ENCODE measurements at places on chromosomes 3 and 15.

- no peak for DNase-seq
Measured at GRCh38 chr3:146839727-146840375, 234.7 kb upstream of the PLSCR5 start.

DNA sequence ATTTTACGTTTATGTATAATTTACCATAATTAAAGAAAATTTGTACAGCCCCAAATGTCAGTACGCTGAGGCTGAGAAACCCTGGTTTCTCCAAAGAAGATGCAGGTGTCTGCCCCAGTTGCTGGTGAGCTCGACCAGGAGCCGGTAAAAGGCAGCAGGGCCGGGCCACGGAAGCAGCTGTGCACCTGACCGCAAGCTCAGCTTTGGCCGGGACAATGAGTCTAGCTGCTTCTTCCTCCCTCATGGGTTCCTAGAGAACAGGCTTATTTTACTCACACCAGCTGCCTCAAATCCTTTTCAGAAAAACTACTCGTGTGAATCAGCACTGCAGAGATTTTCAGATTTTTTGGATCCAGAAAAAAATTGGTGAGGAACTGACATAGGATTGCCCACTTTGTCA is 18.0 kb upstream of the ZXDC start:
- DNase-seq: no peak

GRCh38 chr15:38028869-38029268 is 94.4 kb downstream of the TMCO5A start:
- no peak for DNase-seq

- no peak for DNase-seq
Measured at GRCh38 chr15:76312540-76313174, 1.4 kb upstream of the ETFA start.

DNA sequence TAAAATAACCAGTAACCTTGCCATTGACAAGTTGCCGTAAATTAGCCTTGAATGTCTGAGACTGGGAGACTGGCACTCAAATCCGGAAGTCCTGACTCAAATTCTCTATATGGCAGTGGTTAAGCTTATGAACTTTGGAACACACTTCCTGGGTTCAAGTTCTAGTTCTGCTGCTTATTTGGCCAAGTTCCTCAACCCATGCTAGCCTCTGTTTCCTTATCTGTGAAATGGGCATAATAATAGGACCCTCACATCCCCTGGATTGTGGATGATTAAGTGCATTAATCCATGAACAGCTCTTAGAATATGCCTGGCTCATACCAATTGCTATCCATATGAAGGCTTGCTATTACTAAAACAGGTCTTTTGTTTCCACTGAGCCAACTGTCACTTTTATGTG is 311.5 kb downstream of the EDEM1 start:
- no peak for DNase-seq

DNA sequence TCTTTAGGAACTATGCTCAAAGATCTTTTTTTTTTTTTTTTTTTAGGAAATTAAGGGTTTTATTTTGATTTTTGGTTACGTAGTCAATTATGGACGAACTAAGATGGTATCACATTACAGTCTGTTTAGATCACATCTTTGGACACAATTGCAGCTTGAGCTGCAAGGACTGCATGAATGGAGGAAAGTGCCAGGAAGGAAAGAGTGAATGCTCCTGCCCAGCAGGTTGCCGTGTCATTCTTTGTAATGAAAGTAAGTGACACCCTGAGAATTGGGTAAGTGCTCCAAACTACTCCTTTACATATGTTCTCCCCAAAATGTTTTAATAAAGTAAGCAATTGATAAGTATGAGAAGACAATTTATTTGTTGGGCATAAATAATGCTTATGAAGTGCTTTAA is 716.5 kb upstream of the GOLIM4 start:
- no peak for DNase-seq

GRCh38 chr3:122074621-122075265 is 19.6 kb downstream of the CD86 start:
- no peak for DNase-seq

DNA sequence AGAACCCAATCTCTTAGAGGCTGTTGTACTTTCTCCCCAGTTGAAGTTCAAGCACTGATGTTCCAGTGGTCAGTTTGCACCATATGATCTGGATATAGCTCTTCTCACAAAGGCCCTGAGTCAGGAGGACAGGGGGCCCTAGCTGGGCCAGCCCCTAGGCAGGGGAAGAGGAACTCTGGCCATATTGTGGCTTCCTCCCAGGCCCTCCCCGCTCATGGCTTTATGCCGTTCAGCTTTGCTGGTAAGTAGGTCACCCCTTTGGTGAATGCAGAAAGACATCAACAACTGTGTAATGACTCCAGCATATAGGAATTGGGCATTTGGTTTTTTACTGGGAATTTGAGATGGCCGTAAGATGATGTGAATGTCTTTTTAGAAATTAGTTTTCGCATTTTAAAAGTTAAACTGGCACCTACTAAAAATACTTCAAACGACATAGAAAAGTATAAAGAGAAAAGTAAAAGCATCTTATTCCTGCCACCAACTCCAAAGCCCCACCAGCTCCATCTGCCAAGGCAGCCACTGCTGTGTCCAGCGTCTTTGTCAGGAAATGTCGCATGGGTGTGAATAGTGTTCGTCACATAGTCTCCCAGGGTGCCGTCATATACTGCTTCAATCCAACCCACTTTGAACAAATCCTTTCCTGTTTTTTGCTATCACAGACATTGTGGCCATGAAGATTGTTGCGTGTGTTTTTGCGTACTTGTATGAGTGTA is 25.3 kb downstream of the CCR9 start:
- no peak for DNase-seq

- DNase-seq: no peak
Measured at GRCh38 chr3:188432802-188433520, 279.0 kb downstream of the LPP start.

GRCh38 chr3:196423044-196423781 is 9.0 kb downstream of the UBXN7 start:
- no peak for DNase-seq

DNA sequence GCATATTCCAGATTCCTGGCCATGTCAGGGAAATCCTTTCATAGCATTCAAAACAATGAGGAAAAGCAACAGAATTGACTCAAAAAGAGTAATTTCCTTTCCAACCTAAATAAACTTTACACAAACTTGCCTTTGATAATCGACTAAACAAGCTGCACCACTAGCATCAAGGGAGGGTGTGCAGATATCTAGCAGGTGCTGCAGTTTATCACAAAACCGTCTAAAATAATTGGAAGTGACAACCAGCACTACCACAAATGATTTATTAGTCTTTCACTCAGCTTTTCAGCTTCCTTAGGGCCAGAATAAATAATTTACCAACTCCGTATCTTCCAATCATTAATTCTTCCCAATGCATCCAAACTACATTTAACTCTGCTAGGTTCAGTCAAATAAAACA is 71.7 kb downstream of the TBC1D5 start:
- no peak for DNase-seq

DNA sequence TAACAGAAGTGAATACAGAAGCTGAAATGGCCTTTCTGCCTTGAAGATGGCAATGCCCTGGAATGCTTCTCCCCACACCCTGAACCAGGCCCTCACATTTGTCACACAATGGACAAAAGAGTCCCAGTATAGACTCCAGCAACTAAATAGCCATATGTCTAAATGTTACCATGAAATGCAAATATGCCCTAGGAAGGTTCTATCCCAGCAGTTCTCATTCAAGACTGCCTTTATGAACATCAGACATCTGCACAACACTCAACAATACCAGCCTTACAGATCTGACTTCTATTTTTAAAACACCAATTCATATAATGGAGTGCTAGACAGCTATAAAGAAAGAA is 7.9 kb downstream of the ITGB5 start:
- no peak for DNase-seq

GRCh38 chr3:111596328-111596727 is 1.2 kb upstream of the ZBED2 start:
- DNase-seq: no peak

- no peak for DNase-seq
Measured at GRCh38 chr3:66469220-66469640, 31.6 kb downstream of the LRIG1 start.

GRCh38 chr3:177286034-177286433 is 88.8 kb upstream of the TBL1XR1 start:
- DNase-seq: no peak

DNA sequence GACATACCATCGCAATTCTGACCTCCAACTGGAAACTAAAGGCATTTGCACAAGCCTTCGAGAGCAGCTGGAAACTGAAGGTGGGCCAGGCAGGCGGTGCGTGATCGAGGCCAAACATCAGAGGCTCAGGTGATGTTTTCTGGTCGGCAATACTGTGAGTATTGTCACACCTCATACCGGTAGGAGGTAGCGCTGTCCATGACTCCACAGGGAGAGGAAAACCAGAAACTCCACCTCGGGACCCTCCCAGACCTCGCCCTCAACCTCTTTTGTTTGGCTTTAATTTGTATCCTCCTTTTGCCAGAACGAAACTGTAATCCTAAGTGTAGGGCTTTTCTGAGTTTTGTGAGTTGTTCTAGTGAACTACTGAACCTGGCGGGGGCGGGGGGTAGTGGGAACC is 43.6 kb downstream of the LDHAL6B start:
- DNase-seq: no peak

DNA sequence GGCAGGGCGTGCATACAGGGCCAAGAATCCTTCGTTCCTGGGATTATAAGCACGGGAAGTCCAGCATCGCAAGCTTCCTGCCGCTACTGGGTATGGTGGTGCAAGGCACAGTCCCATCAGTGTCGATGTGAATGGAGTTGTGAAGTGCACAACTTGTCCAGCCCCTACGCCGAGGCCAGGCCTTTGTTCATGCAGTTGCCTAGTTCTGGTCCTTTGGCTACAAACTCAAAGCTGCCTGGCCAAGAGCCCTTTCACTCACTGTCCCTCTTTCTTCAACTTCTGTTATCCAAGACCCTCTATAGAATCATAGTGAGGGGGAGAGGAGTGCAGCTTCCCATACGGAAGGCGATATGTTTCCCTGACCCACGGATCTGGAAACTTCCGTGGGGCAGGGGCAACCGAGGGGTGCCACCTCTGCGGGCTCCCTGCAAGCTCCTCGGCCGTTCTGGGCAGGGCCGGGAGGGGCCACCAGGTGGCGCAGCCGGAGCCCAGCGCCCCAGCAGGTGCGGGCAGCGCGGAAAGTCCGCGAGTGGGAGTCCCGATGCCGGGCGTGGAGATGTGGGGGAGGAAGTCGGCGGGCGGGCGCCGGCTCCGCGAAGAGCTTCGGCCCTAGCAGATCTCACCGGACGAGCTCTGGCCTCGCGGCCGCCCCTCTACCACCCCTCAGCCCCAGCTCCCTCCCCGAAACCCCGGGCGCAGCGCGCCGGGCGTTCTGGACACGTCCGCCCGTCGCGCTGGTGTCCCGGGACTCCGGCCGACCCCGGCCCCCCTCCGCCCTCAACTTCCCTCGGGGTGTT is 693 bp downstream of the RASGRP1 start:
- peak; percentile 86 for DNase-seq

DNA sequence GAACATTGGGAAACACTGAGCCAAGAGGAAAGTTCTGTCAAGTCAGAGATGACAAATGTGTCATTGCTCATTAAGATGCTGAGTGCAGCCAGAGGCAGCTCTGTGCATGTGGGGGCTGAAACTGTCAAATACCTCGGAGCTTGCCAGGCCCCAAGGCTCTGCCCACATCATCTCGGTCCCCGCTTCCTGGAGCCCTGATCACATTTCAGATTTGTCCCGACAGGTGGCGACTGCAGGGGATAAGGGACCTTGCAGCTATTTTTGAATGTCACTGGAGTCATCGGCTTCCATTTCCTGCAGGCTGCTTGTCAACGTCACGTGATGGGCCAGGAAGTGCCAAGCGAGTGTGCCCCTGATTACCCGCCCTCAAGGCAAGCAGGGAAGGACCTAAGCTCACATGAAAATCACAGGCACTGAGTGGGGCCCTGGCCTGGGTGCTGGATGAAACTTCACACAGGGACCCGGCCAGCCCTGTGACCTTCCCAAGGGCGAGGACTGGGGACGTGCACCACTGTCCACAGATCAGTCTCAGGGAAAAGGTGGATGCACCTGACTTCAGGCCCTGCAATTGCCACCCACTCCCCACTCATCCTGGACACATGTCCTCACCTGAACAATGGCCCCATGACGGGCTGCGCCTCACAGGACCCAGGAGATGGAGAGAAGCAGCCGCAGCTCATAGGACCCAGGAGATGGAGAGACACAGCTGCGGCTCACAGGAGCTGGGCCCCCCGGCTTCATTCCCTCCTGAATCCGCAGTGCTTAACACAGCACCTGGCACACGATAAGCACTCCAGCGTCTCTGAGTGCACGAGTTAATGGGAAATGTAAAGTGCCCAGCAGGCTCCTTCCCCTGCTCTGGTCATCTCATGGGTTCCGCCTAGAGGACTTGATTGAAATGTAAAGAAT is 73.4 kb downstream of the NUP210 start:
- peak; percentile 69 for DNase-seq

- DNase-seq: no peak
Measured at GRCh38 chr15:78347586-78348543, 7.7 kb downstream of the CRABP1 start.

GRCh38 chr15:69536726-69537512 is 84.3 kb downstream of the RPLP1 start:
- no peak for DNase-seq

GRCh38 chr15:53978253-53978906 is at the start of gene UNC13C:
Gene UNC13C (plus strand): TSS chr15:53978441. CDS start chr15:54012904, 34,463 bp downstream.
- no peak for DNase-seq

DNA sequence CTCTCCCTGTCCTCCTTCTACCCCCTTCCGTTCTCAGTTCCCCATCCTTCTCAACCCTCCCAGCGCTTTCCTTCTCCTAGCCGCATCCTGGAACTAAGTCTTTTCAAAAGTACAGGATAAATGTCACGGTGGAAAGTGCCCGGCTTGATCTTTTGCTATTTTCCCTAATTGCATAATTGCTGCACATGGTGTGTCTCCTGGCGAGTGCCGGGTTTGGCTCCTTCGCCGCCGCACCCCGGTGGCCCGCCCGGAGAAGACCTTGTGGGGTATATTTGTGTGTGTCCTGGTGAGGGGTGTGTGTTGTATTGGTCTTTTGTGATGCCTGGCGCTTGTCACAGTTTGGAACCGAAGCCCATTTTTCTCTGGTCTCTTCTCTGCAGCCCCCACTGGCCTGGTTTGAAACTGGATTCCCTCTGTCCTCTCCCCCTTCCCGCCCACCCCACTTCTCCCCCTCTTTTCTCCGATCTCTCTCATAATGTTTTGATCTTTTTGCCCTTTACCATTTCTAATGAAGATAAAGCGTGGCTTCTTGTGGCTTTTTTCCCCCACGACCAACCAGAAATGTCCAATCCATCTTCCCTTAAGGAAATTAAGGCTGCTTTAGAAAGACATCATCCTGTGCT is 692 bp downstream of the UBE2E2 start:
- no peak for DNase-seq

DNA sequence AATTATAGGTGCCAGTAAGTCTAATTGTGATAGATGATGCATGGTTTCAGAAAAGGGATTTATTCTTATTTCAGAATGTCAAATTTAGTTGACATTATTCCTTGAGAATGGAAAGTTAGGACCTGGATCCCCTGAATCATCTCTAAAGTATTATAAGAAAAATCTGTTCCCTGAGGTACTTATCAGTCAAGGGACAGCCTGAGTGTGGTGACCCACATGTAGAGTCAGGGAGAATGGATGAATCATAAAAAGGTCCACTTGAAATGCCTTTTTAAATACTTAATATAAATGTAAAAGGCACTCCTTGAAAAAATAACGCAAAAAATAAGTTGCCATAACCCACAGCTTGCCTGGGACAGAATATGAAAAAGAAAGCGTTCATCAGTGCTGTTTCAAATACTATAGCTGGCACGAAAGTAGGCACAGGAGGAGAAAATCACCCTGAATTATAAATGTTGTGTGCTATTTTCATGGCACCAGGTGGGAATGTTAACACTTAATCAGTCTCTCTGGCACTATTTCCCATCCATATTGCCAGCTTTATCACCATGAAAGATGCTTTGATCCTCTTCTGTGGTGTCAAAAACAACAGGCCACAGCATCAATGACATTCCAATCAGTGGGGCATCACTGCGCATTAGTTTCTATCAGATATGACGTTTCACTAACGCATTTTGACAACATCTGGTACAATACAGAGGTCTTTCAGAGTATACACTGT is 208.5 kb downstream of the EPHA3 start:
- DNase-seq: no peak

Measured in activated naive CD4-positive, alpha-beta T cell (primary cell).